ENCODE measurements at places on chromosomes 2 and 18. TPM values are rescaled to one million over a fixed set of nuclear protein-coding genes. Genes with fewer than 3 reads are reported as not detected.

GRCh38 chr2:189411860-189412259, 29.4 kb upstream of the WDR75 start:
- DNase-seq, result no peak

DNA sequence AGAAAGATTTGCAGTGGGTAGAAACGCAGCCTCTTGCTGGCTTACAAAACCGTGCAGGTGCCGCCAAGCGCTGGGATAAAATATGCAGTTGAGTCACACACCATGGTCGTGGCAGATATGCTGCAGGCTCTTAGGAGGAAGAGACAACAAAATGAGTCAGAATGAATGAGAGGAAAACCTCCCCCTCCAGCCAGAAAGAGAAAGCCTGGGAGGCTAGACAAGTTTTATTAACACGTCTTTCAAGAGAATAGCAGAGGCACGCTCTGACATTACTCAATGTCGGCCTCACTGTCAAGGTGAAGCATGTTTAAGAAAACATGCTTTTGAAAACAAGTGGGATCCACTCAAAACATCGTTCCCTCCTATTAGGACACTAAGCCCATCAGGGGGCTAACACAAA, 37.1 kb upstream of the ZCCHC2 start:
- no peak for DNase-seq

- DNase-seq, result no peak
These were observed 95.9 kb upstream of the DLGAP1 start for GRCh38 chr18:4551001-4551360.

DNA sequence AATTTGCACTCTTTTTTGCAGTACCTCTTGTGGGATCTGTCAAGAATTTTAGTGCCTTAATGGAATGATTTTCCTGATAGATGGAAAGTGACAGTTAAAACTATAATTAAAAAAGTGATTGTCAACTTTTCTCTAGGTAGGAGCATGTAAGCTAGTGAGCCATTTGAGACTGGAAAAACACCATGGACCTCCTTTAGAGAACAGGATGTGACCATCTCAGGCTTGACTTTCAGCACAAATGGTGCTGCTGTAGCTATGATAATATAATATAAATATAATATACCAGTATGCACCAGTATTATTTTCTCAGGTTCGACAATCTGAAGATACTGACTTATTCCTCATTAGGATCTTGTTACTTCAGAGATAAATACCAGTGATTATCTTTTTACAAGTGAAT, 27.8 kb downstream of the ZNF236 start:
- no peak for DNase-seq

- no peak for DNase-seq
These were observed 1.6 kb downstream of the PRKAG3 start for GRCh38 chr2:218829868-218830451.

DNA sequence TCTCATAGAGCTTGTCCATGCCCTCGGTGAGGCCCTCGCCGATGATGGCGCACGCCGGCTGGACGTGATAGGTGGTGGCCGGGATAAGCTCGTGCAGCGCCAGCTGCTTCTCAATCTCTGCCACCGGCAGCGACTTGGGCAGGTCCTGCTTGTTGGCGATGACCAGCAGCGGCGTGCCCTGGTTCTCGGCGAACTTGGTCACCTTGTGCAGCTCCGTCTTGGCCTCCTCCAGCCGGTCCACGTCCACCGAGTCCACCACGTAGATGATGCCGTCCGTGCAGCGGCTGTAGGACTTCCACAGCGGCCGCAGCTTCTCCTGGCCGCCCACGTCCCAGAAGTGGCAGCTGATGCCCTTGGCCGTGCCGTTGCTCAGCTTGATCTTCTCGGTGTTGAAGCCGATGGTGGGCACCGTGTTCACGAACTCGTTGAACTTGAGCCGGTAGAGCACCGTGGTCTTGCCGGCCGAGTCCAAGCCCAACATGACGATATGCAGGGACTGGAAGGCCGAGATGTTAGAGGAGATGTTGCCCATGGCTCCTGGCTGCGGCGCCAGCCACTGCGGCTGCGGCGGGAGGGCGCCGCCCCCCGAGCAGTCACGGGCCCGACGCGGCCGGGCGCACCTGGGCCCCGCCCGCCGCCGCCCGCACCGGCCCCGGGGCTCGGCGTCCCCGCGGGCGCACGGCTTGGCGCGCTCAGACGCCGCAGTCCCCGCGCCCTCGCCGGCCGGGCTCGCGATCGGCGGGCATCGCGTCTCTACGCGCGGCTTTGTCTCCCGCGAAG, 636 bp downstream of the ARL4C start:
- peak; percentile 57 for DNase-seq

- DNase-seq, result no peak
These were observed 484.2 kb upstream of the NRP2 start for GRCh38 chr2:205198140-205198525.

GRCh38 chr2:96342085-96342484, 6.5 kb downstream of the NCAPH start:
- peak; percentile 44 for DNase-seq

GRCh38 chr2:4866198-4866597, 826.0 kb upstream of the SOX11 start:
- DNase-seq, result no peak

GRCh38 chr2:73982140-73982617, 2.5 kb upstream of the TET3 start:
- DNase-seq, result no peak

DNA sequence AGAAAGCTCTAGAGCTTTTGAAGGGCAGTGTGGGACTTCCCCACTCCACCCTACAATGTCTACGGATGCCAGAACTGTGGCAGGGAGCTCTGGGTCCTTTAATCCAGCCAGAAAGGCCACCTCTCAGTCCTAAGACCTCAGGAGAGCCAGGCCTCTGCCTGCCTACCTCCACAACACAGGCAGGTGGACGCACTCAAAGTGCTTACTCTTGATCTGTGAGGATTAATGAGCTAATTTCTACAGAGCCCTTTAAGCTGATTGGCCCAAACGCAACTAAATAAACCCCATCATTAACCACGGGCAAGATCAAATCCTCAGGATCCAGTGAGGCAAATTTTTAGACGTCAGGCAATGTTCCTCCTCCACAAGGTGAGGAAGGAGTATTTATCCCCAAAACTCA, 8.1 kb downstream of the STK39 start:
- DNase-seq, result no peak

GRCh38 chr18:31512203-31512764, 14.3 kb downstream of the DSG2 start:
- DNase-seq, result no peak

GRCh38 chr2:172226244-172227061, 123.8 kb upstream of the DLX2 start:
- peak; percentile 64 for DNase-seq

The ESPNL gene
- 0.05 TPM for total RNA-seq

The KANSL3 gene
- total RNA-seq, result 37.5 TPM

The CMPK2 gene
- 7.7 TPM for total RNA-seq

The NHEJ1 gene
- total RNA-seq, result 24.4 TPM

The ALPI gene
- total RNA-seq, result not detected

The MROH2A gene
- total RNA-seq, result not detected

The PFN4 gene
- total RNA-seq, result 0.32 TPM

The ICA1L gene
- total RNA-seq, result 5.1 TPM

The UGP2 gene
- 82.2 TPM for total RNA-seq

The ITGAV gene
- total RNA-seq, result 4.5 TPM

All from activated naive CD4-positive, alpha-beta T cell treated with anti-CD3 and anti-CD28 coated beads for 36 hours (primary cell).